CD4-positive, alpha-beta T cell treated with Interleukin-10 for 1 hour (primary cell): ENCODE measurements at places on chromosomes 3 and 15.
A peak's percentile ranks its signal among the peaks of the same experiment; 100 is the strongest.

- no peak for DNase-seq
Observed at GRCh38 chr15:78640527-78641101, 396 bp downstream of the CHRNB4 start.

DNA sequence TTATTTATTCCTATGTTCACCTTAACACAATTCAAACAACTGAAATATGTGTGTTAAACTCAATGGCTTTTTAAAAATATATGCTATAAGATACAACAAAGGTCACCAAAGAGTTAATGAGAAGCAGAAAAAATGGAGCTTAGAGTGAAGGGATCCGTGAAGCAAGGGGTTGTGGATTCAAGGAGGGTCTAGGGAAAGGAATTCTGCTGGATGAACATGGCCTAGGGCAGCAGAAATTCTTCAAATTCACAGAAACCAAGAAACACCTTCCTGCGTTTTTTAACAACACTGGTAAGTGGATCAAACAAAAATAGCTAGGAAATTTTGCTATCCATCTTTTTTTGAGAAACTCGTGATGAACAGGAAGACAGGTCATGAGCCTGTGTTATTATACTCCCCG is 59.3 kb upstream of the PLSCR5 start:
- DNase-seq: no peak

DNA sequence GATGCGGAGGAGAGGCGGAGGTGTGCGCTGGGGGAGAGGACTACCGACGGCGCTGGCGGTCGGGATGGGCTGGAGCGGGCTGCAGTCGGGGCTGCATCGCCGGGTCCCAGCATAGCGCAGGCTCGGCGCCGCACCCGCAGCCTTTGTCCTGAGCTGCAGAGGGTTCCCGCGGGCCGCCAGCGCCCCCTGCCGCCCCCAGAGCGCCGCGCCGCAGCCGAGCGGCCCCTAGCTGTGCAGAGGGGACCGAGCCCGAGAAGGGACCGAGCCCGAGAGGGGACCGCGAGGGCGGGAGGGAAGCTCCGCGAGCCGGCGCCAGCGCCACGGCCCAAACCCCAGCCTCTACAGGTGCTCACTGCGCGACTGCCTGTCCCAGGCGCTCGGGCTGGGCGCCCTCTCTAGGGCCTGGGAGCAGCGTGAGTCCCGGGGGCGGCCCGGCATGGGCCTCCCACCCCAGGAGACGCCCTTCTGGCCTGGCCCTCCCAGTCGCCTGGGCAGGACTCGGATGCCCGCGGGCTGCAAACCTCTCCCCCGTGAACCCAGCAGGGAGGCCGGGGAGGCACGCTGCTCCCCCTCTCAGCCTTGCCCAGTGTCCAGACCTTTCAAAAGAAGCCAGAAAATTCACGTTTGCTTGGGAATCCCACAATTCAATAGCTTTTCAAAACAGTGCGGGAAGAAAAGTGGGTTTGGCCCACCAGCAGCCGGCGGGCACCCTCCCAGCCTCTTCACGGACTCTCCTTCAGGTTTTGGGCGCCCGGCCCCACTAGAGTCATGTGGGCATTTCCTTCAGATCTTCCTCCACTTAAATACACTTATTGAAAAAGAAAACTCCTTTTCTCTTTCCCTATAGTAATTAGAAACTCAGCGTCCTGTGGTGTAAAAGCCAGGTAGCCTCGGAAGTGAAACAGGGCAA is 134.7 kb downstream of the TPRA1 start:
- DNase-seq: peak; percentile 34

DNA sequence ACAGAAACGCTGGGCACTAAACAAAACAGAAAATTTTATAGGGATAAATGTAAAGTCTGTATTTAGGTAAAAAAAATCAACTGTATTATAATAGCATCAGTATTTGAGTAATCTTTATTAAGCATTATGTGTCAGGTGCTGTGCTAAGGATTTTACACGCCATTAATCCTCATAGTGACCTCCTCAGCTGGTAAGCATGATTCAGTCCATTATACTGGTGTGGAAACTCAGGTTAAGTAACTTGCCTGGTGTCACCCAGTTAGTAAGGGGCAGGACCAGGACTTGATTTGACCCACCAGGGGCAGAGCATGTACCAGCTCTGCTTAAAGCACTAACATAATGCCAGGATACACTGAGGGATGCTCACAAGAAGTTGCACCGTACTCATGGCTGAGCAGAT is 4.8 kb downstream of the MYO5C start:
- no peak for DNase-seq

GRCh38 chr3:142004025-142004424 is 127.6 kb downstream of the ATP1B3 start:
- DNase-seq: no peak

GRCh38 chr3:48856469-48856868 is 8.8 kb upstream of the PRKAR2A start:
- DNase-seq: no peak

DNA sequence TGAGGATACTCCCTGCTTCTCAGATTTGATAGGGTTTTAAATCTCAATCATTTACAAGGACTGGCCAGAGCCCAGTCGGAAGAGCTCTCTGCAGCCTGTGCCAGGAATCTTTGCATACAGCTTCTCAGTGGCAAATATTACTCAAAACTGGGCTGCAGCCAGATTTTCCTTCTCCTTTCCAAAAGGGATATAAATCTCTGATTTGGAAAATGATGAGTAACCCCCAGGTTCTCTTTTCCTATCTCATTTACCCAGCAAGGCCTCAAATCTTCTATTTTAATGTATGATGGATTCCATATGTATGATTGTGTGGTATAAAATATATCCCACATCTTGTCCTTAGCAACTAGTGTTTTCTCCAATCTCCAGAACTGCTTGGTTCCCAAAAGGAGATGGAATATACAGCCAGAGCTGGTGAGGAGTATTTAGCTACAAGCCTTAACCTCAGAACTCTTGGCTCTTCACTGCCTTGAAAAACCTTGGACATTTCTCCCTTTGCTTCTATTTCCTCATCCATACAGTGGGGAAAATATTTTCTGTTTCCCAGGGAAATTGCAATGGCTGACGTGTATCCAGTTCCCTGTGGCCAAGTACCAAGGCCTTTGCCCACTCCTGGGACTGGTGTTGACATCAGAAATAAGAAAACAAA is 114.4 kb downstream of the ATG7 start:
- no peak for DNase-seq

DNA sequence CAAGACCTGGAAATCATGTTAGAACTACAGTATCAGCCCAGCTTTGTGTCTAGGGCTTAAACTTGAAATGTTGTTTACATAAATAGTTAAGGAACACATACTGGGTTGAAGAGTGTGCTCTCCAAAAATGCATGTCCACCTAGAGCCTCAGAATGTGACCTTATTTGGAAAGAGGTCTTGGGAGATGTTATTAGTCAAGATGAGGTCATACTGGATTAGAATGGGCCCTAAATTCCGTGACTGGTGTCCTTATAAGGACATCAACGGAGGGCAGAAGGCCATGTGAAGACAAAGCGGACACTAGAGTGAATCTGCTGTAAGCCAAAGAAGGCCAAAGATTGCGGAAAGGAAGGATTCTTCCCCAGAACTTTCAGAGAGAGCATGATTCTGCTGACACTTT is 759.2 kb upstream of the CFAP20DC start:
- DNase-seq: no peak

DNA sequence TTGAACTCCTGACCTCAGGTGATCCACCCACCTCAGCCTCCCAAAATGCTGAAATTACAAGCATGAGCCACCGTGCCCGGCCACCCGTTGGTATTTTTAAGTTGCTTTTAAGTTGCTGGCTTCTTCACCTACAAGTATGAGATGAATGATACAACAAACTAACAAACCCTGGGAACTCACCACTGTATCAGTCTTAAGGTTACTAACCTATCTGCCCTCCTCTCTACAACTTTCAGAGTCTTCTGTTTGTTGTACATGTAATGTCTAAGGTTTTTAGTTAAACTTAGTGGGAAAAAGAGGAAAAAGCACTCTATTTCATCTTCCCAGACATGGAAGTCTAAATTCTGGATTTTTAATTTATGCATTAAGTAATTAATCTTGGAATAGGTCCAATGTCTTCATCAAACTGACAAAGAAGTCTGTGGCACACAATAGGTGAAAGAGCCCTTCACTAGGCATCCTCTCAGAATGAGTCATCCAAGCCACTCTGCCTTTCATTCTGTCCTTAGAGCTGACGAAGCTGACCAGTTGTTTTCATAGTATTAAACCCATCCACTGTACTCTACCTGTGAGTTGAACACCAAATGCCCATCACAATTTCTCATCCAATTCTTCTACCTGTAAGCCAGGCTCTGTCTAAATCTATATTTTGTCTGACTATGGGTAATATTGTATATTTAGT is 936.1 kb downstream of the TUSC7 start:
- DNase-seq: no peak

GRCh38 chr15:51200792-51201191 is 106.1 kb upstream of the TNFAIP8L3 start:
- DNase-seq: no peak

GRCh38 chr3:148950806-148951205 is 40.5 kb upstream of the GYG1 start:
- DNase-seq: no peak

- DNase-seq: no peak
Observed at GRCh38 chr3:62246094-62246493, 127.3 kb downstream of the FEZF2 start.

DNA sequence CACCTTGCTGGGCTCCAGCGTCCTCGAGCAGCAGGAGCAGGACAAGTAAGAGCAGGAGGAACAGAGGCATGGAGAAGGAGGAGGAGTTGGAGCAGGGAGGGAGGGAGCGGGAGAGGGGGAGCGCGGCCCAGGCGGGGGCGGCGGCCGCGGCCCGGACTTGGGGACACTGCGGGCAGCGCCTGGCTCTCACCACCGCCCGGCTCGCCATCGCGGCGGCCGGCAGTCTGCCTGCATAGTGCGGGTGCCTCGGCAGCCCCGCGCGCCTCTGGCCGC is 440 bp downstream of the DCBLD2 start:
- DNase-seq: no peak

DNA sequence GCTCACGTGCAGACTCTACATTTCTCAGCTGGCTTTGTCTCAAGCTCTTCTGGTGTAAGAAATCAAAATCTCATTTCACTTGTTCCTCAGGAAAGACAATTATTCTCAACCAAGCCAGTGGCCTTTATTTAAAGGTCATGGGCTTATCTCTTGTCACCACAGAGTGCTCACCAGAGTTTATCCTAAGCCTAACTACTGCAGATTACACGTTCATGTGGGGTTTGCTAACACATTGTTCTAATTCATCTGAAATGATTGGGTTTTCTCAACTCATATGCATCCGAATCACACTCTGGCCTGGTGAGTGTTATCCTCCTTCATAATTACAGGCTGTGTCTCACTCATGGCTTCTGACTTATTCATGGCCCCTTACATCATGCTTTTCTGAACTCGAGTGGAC is 83.3 kb upstream of the TSC22D2 start:
- no peak for DNase-seq

GRCh38 chr3:72308641-72309040 is 523.7 kb upstream of the PROK2 start:
- no peak for DNase-seq

GRCh38 chr3:37200141-37200540 is 25.8 kb upstream of the LRRFIP2 start:
- DNase-seq: no peak

DNA sequence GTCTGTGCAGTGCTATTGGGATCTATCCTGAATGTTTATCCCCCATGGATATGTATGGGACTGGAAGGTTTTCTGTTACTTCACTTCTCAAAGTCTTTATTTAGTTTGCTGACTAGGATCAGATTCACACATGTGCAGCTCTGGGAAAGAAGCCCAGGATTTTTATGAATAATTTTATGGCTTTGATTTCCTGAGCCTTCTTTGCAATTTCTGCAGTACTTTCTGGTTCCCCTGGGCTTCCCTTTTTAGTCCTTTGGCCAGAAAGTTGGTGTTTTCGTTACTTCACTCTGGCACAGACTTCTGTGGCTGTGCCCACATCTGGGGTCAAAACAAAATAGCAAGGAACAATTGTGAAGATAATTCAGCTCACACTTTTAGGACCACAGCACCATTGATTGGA is 721.0 kb downstream of the OTOL1 start:
- DNase-seq: no peak

DNA sequence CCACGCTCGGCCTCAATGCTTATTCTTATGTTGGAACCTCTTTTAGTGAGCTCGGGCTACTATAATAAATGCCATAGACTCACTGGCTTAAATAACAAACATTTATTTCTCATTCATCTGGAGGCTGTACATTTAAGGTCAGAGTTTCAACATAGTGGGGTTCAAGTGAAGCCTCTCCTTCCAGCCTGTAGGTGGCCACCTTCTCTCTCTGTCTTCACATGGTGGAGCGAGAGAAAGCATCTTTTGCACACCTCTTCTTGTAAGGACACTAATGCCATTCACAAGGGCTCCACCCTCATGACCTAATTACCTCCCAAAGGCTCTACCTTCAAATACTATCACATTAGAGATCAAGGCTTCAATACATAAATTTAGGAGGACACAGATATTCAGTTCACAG is 520.3 kb upstream of the EPHA6 start:
- no peak for DNase-seq

DNA sequence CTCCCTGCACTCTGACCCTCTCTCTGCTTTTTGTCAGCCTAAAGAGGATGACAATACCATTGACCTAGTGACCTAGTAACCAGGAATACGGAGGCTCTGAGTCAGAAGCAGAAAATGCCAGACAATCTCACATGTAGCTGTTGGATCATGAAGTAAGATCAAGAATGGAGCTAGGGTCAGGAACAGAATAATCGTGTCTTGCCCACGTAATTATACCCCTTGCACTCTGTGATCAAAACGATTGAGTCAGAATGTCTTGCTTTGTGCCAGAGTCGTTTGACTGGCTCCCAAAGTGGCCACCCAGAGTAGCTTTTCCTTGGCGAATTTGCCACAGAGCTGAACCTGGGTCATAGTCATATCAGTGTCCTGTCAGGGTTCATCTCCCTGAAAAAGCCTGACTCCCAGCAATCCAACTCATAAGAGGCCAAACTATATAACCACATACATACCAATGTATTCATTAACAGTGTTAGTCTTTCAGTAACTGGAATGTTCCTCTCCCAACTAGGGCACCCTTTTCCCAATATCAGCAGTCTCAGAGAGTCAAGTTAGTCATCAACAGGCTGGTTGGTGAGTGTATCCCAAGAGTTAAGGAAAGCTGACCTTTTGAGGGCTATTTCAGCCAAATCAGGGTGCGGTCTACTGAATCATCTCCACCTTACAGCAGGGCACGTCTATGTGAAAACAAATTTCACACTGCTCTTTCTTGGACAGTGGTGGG is 5.0 kb upstream of the CDV3 start:
- no peak for DNase-seq

DNA sequence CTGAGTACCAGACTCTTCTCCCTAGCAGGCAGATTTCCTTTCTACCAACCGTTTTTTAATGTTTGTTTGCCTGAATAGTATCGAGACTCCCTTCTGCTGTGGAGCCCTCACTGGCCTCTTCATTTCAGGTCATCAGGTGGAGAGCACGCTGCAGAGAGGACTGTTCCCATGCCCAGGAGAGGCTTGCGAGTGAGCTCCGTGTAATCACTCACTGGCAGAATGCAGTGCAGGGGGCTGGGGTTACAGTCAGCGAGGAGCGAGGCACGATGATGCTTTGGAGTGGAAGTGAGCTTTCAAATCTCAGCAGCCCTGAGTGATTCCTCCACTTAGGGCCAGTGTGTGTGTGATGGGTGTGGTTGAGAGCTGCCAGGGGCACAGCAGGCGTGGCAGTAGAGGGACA is 385.2 kb downstream of the SHQ1 start:
- no peak for DNase-seq

- no peak for DNase-seq
Observed at GRCh38 chr3:59866076-59866475, 816.3 kb upstream of the CFAP20DC start.
